ENCODE measurements at places on chromosomes 4 and X. TPM values are rescaled to one million over a fixed set of nuclear protein-coding genes. Genes with fewer than 3 reads are reported as not detected.

TEX13D gene
- total RNA-seq = not detected

DNA sequence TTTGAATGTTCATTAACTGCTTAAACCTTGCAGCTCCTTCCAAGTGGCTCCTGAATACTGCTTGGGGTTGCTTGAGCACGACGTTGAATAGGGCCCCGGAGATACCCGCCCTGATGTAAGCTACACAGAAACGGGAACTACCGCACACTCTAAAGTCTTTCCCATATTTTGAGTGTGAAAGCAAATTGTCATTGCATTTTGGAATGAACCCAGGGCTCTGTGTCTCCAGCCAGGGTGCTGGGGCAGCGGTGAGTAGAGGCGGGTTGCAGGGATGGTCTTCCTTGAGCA lies 59.4 kb upstream of the HELT start:
- no peak overlapping the region for H3K27ac ChIP-seq
- DNase-seq = no peak
- H3K27me3 ChIP-seq = no peaks in the 10 kb centered on the region
- no peaks in the 10 kb centered on the region for H3K4me1 ChIP-seq
- H3K4me3 ChIP-seq = no peak overlapping the region

DNA sequence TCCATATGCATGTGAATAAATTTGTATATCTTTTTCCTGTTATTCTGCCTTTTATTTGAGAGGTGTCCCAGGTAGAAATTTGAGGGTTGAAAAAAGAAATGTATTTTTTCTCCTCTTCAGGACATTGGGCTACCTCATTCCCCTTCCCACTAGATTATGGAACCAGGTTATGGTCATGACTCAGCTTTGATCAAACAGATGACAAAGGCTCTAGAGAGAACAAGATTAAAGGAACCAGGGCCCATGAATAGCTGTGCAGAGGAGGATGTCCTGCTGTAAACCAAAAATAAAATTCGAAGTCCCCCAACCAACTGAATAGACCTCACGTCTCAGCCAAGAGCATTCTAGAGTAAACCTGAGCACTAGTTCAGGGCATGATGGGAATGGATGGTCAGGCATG lies 313.2 kb downstream of the RAPGEF2 start:
- H3K4me1 ChIP-seq = no peaks in the 10 kb centered on the region
- no peak overlapping the region for H3K4me3 ChIP-seq
- H3K27me3 ChIP-seq = no peaks in the 10 kb centered on the region

DNA sequence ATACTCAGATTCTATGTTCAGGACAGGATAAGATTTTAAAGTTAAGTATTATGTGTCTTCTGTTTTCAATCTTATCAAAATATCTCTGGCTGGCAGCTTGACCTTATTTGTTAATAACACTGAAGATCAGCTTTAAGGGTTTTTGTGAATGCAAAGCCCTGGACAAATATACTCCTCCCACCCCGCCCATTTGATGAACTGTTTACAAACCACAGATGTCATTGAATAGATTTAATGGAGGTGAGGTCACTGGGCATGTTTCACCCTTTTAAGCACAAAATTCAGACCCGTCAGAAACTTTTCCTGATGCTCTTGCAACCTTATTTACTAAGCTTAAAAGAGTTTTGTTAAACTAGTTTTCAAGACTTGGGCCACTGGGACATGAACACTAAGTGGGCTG lies 10.1 kb upstream of the CXCL8 start:
- H3K4me3 ChIP-seq = no peak overlapping the region
- no peaks in the 10 kb centered on the region for H3K27me3 ChIP-seq
- peak overlapping the region; percentile 23 for H3K27ac ChIP-seq
- no peaks in the 10 kb centered on the region for H3K36me3 ChIP-seq
- DNase-seq = no peak

DNA sequence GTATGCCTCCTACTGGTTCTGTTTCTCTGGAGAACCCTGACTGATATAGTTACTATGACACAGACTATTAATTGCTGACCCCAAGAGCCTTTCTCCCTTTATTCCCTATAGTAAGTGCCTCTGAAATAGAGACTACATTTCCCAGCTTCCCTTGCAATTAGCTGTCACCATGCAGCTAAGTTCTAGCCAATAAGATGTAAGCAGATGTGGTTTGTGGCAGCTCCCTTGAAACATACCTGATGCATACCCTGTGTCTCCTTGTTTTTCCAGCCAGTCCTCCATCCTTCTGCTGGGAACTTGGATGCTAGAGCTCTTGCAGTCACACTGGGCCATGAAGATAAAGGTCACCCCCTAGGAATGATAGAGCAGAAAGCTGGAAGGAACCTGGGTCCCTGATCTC lies 9.7 kb upstream of the TMEM165 start:
- no peak overlapping the region for H3K27ac ChIP-seq
- H3K36me3 ChIP-seq = no peaks in the 10 kb centered on the region
- no peak for DNase-seq
- H3K27me3 ChIP-seq = no peaks in the 10 kb centered on the region
- H3K4me1 ChIP-seq = peaks cover 5% of the 10 kb centered on the region

Data from Panc1 (cell line).